Transverse colon (tissue), 4 donors: ENCODE measurements at places on chromosomes 5 and 9. TPM values are rescaled to one million over a fixed set of nuclear protein-coding genes. Genes with fewer than 3 reads are reported as not detected.

- no peak overlapping the region for H3K27ac ChIP-seq
- no peaks in the 10 kb centered on the region for H3K36me3 ChIP-seq
- DNase-seq, result no peak
- no peaks in the 10 kb centered on the region for H3K4me1 ChIP-seq
Observed at GRCh38 chr5:51391175-51391574, 7.9 kb downstream of the ISL1 start.

Gene CXCL14
- 31.0 TPM for total RNA-seq

GRCh38 chr5:153601377-153601776 is 110.9 kb downstream of the GRIA1 start:
- DNase-seq, result no peak
- H3K27ac ChIP-seq, result no peak overlapping the region
- H3K4me1 ChIP-seq, result no peaks in the 10 kb centered on the region
- H3K4me3 ChIP-seq, result no peak overlapping the region
- H3K36me3 ChIP-seq, result no peaks in the 10 kb centered on the region

GRCh38 chr5:91477408-91477807 is 94.3 kb upstream of the ARRDC3 start:
- no peaks in the 10 kb centered on the region for H3K36me3 ChIP-seq
- DNase-seq, result no peak
- H3K4me1 ChIP-seq, result no peaks in the 10 kb centered on the region

Gene OLFM1
- 7.8 TPM for total RNA-seq

DNA sequence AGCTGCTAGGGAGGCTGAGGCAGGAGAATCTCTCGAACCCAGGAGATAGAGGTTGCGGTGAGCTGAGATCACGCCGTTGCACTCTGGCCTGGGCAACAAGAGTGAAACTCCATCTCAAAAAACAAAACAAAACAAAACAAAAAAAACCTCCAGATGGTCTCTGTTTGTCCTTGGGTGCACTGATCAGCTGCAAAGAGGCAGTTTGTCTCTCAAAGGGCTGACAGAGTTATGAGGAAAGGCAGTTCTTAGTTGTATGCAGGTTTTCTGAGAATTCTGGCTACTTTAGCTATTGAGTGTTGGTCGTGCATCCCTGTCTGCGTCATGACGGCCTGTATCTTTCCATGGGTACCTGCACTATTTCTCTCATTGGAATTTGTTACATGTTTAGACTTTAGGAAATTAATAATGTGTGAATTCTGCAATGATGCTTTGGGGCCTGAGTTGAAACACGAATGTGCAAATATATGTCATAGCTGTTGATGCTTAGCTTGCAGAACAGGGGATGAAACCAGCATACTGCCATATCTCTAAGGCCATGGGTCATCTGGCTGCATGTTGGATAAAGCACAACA is 18.2 kb downstream of the OR2S2 start:
- H3K27me3 ChIP-seq, result no peaks in the 10 kb centered on the region
- no peaks in the 10 kb centered on the region for H3K36me3 ChIP-seq
- H3K4me1 ChIP-seq, result peaks cover 14% of the 10 kb centered on the region
- no peak overlapping the region for H3K4me3 ChIP-seq
- H3K27ac ChIP-seq, result peak overlapping the region; percentile 42

Gene GADD45G
- 9.7 TPM for total RNA-seq

- no peaks in the 10 kb centered on the region for H3K36me3 ChIP-seq
- no peak for DNase-seq
Observed at GRCh38 chr9:1554081-1555035, 460.8 kb upstream of the SMARCA2 start.

DNA sequence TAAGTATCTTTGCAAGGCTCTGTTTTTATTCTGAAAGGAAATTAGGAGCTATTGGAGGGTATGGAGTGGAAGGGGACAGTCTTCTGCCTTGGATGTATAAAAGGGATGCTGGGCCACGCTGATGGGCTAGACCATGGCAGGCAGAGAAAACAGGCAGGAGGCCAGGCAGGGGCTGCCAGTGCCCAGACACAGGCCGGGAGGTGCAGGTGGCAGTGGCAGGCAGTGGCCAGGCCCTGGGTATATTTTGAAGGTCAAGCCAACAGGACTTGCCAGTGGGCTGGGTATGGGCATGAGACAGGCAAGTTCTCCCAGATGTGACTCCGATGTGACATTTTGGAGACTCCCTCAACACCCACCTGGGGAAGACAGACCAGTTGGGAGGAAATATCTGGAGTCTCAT is 131.9 kb downstream of the KCNIP1 start:
- DNase-seq, result no peak
- no peaks in the 10 kb centered on the region for H3K4me1 ChIP-seq
- H3K27me3 ChIP-seq, result no peaks in the 10 kb centered on the region
- H3K27ac ChIP-seq, result no peak overlapping the region
- no peak overlapping the region for H3K4me3 ChIP-seq
